Activated CD4-positive, CD25-positive, alpha-beta regulatory T cell (primary cell): ENCODE measurements at places on chromosomes 5 and 9.

- no peak for DNase-seq
Measured at GRCh38 chr5:122937914-122938313, 92.5 kb downstream of the SNX24 start.

- DNase-seq = peak; percentile 72
Measured at GRCh38 chr9:133994353-133995011, 2.4 kb upstream of the VAV2 start.

- DNase-seq = no peak
Measured at GRCh38 chr5:112306956-112307355, 112.1 kb downstream of the EPB41L4A start.

DNA sequence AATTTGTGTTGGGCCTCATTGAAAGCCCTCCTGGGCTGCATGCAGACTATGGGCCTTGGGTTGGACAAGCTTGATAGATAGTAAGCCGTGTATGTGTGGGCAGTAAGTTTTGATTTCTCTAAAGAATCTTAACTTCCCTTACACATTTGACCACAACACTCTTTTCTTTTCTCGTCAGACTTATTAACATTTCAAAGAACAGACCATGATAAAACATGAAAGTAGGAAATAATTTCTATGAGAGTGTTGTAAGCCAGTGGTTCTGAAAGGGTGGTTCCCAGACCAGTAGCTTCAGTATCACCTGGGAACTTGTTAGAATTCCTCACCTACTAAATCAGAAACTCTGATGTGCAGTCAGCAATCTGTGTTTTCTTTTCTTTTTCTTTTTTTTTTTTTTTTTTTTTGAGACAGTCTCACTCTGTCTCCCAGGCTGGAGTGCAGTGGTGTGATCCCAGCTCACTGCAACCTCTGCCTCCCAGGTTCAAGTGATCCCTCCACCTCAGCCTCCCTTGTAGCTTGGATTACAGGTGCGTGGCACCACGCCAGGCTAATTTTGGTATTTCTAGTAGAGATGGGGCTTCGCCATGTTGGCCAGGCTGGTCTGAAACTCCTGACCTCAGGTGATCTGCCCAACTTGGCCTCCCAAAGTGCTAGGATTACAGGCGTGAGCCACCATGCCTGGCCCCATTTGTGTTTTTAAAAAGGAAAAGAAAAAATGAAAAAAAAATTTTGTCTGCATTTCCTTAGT lies 20.0 kb upstream of the GCNT1 start:
- no peak for DNase-seq

GRCh38 chr5:135993335-135993879 lies 35.4 kb upstream of the TGFBI start:
- no peak for DNase-seq

DNA sequence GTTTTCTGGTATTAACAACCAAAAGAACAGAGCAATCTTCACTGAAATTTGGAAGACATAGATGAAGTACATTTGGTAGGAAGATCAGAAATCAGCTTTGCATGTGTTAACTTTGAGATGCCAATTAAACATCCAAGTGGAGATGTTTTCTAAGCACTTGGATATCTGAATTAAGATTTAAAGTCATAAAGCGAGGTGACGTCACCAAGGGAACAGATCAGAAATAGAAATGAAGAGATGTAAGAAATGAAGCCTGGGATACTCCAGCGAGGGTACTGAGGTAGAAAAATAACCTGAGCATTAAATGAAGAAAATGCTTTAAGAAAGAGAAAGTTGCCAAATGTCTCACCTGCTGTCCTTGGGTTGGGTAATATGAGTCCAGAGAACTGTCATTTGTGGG lies 1223.3 kb downstream of the MAT2B start:
- DNase-seq = no peak

GRCh38 chr9:83304686-83305085 lies 233.5 kb downstream of the FRMD3 start:
- DNase-seq = no peak

DNA sequence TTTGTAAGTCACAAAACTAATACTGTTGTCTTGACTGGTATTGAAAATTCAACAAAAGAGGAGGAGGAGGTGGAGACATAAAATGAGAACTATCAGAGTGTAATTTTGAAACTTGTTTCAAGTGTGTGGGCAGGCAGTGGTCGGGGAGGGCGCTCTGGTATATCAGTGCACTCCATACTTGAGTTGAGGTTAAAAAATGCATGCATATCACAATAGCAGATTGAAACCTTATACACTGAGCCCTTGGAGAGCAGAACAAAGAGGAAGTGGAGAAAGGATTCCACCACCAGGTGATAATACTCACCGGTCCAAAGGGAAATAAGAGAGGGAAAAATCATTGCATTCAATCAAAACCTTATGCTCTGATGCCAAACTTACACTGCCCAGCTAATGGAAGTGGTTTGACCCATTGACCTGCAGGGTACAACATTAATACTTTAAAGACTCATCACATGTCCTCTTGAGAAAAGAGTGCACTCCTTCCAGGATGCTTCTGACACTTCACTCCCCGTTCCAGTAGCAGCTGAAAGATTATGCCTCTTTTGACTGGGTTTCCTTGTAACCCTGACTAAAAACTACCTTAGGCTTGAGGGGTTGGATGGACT lies 79.5 kb upstream of the FAM169A start:
- DNase-seq = no peak
